ENCODE measurements at places on chromosomes 5 and 9.
A peak's percentile ranks its signal among the peaks of the same experiment; 100 is the strongest.

DNA sequence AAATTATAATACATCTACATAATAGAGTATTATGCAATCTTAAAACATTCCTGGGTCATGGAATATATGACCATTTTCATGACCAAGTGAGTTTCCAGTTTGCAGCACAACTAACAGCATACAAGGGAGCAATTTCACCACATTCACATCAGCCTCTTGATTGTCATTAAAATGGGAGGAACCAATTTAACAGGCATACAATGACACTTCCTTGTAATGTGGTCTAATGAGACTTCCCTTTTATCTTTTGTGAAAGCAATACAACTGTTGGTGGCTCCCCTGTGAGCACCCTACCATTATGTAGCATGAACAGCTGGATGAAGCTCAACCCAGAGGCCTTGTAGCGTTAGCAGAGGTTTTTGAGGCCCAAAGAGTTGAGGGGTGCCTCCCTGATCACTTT lies 13.6 kb upstream of the TMOD1 start:
- no peak for DNase-seq

DNA sequence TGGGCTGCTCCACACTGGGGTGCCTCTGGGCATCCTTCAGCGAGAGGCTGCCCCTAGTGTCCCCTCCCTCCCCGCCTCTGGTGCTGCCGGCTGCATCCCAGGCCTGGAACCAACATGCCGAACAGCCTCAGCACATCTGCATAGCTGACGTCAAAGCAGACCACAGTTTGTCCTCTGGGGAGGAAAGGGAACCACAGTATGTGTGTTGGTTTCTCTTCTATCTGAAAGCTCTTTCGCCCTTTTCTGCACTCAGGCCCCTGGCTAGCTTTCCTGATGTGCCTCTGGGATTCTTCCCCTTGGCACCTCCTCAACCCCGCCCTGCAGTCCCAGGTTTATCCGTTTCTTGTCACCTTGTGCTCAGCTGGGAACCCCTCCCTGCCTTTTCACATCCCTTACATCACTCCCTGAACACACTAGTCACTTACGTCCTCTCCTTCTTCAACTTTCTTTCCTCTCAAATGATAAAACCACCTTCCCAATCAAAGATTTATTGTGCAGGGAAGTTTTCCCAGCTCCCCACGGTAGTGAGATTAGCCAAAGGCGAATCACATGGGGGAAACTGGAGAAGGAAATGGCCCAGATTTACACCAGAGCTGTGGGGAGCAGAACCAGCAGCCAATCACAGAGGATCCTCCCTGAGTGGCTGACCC lies 35.5 kb upstream of the B4GALT1 start:
- peak; percentile 2 for DNase-seq

- no peak for DNase-seq
These were observed 96.8 kb downstream of the ANKRD18B start for GRCh38 chr9:33620738-33621439.

- DNase-seq = no peak
These were observed at the start of gene NTNG2 for GRCh38 chr9:132161743-132162184. NTNG2 (plus strand) TSS chr9:132162058; CDS start chr9:132166832, 4,774 bp downstream.

- no peak for DNase-seq
These were observed 8.5 kb downstream of the NRARP start for GRCh38 chr9:137293482-137294090.

GRCh38 chr5:56003679-56004078 lies 8.9 kb upstream of the IL6ST start:
- DNase-seq = no peak

DNA sequence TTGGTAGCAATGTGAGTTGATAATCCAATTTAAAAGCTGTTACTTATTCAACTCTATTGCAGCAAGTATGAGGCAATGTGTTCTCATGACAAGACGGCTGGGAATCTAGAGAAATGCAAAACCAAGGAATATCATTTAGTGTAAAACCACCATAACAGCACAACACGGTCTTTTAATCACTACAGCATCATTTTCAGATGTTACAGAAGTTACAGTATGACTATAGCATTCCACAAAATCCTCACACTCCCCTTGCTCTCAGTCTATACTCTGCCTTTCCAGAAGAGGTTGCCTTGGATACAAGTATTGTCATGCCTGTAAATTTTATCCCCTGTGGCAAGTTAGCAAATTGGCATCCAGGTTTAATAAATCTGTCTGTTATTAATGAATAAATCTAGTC lies 28.6 kb upstream of the TAS2R1 start:
- DNase-seq = no peak

GRCh38 chr5:144125163-144125726 lies 45.2 kb downstream of the YIPF5 start:
- no peak for DNase-seq

Data from stimulated activated CD4-positive, alpha-beta T cell treated with anti-CD3 and anti-CD28 coated beads, Interleukin-2, amount 100 ng/mL, for 4 hours (primary cell).